ENCODE measurements at places on chromosomes 1 and 21. TPM values are rescaled to one million over a fixed set of nuclear protein-coding genes. Genes with fewer than 3 reads are reported as not detected.

NBPF6 gene
- total RNA-seq, result not detected

SELL gene
- not detected for total RNA-seq

HSPB7 gene
- not detected for total RNA-seq

CDC7 gene
- 43.4 TPM for total RNA-seq

LUZP1 gene
- total RNA-seq, result 45.4 TPM
